ENCODE measurements at places on chromosomes 13 and 19. TPM values are rescaled to one million over a fixed set of nuclear protein-coding genes. Genes with fewer than 3 reads are reported as not detected.

GRCh38 chr13:112810608-112811007, 120.8 kb downstream of the ATP11A start:
- no peak for DNase-seq

- DNase-seq = no peak
Measured at GRCh38 chr13:36512771-36513170, 80.5 kb downstream of the CCNA1 start.

GRCh38 chr19:23521471-23521870, 126.2 kb upstream of the ZNF91 start:
- no peak for DNase-seq

- DNase-seq = no peak
Measured at GRCh38 chr19:9407827-9408226, 27.5 kb downstream of the ZNF266 start.

DNA sequence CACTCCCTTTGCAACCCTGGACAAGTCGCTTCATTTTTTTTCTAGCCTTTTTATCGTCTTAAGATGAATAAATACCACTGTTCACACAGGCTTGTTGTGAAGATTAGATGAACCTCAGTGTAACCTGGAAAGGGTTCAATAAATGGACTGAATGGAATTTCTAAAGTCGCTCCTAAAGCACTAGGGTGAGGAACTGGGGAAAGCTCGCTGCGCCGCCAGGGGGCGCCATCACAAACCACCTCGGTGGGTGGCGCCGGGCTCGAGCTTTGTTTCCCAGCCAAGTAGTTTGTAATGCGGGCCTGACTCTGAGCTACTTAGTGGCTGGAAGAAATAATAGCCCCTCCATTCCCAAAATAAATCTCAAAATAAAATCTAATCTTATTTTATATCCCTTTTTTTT, 2.2 kb upstream of the CEACAM6 start:
- peak; percentile 84 for DNase-seq

GRCh38 chr13:44698066-44698465, 121.9 kb upstream of the TSC22D1 start:
- DNase-seq = no peak

Gene NUP62
- total RNA-seq = 113 TPM

Measured in activated CD8-positive, alpha-beta T cell treated with anti-CD3 and anti-CD28 coated beads for 36 hours (primary cell).